ENCODE measurements at places on chromosomes 2 and 18. TPM values are rescaled to one million over a fixed set of nuclear protein-coding genes. Genes with fewer than 3 reads are reported as not detected.

GRCh38 chr18:48947560-48947959 lies 3.2 kb downstream of the SMAD7 start:
- H3K4me3 ChIP-seq: peak overlapping the region; percentile 96
- H3K27me3 ChIP-seq: no peaks in the 10 kb centered on the region
- H3K4me1 ChIP-seq: peaks cover 52% of the 10 kb centered on the region
- peak overlapping the region; percentile 75 for H3K27ac ChIP-seq
- no peak for DNase-seq

GRCh38 chr2:66555091-66555490 lies 120.2 kb downstream of the MEIS1 start:
- peaks cover 9% of the 10 kb centered on the region for H3K4me1 ChIP-seq
- no peak overlapping the region for H3K27ac ChIP-seq
- H3K27me3 ChIP-seq: peaks cover 6% of the 10 kb centered on the region
- no peak for DNase-seq
- no peaks in the 10 kb centered on the region for H3K36me3 ChIP-seq

DNA sequence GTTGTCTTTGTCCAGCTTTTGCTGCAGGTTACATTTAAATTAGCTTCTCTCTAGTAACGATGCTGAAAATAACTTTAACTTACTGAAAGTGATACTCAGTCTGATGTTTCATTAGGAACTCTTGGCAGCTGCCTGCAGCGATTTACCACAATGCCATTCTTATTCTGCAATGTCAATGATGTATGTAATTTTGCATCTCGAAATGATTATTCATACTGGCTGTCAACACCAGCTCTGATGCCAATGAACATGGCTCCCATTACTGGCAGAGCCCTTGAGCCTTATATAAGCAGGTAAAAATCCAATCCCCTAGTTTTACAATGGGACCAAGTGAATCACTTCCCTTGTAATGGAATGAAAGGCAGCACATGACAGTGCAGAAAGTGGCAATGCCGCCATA lies 16.3 kb upstream of the MFF start:
- H3K4me3 ChIP-seq: no peak overlapping the region
- peaks cover 2% of the 10 kb centered on the region for H3K27me3 ChIP-seq
- H3K4me1 ChIP-seq: no peaks in the 10 kb centered on the region
- DNase-seq: no peak
- no peak overlapping the region for H3K27ac ChIP-seq
- no peaks in the 10 kb centered on the region for H3K36me3 ChIP-seq

DNA sequence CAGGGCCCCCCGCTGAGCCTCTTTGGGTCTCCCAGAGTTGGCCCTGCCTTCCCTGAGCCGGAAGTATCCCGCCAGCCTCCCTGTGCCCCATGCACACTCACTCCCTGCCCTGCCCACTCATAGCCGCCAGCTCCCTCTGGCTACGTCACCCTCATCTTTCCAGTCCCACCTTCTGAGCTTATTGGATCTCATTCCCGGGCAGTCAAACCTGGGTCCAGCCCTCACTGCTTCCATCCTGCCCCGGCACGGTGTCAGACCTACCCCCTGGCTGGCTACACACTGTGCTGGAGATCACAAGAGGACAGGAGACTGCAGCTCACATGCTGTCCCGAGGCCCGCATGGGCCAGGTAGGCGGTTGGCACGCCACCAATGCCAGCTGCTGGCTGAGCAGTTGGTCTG lies 147.2 kb downstream of the ASB1 start:
- no peak overlapping the region for H3K27ac ChIP-seq

DNA sequence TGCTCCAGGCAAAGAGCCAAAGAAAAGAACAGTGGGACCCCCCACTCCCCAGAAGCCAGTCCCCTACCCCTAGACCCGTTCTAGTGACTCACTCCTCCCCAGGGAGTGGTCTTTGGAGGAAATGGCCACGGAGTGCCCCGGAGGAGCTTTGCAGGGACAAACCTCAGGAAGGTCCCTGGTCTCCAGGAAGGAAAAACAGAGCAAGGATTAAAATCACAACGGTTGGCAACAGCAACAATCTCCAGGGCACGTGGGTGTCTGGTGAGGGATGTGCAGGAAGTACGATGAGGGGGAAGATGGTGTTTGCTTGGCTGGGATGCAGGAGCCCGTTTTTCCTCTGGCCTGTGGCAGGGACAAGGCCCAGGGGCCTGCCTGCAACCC lies 135.0 kb downstream of the SMAD2 start:
- H3K27ac ChIP-seq: no peak overlapping the region
- no peaks in the 10 kb centered on the region for H3K36me3 ChIP-seq
- no peak overlapping the region for H3K4me3 ChIP-seq
- no peak for DNase-seq
- no peaks in the 10 kb centered on the region for H3K4me1 ChIP-seq

Gene CNGA3
- not detected for total RNA-seq

Gene QPCT
- 0.33 TPM for total RNA-seq

Data from natural killer cell treated with Interleukin-12 subunit alpha and Interleukin-12 subunit beta and Interleukin-15 and Interleukin-18, amount 100 ng/mL, for 72 hours (primary cell).